ENCODE measurements at places on chromosomes 7 and 10. TPM values are rescaled to one million over a fixed set of nuclear protein-coding genes. Genes with fewer than 3 reads are reported as not detected.

SFTPA1 gene
- total RNA-seq, result 0.48 TPM

FZD8 gene
- 22.9 TPM for total RNA-seq

DNA sequence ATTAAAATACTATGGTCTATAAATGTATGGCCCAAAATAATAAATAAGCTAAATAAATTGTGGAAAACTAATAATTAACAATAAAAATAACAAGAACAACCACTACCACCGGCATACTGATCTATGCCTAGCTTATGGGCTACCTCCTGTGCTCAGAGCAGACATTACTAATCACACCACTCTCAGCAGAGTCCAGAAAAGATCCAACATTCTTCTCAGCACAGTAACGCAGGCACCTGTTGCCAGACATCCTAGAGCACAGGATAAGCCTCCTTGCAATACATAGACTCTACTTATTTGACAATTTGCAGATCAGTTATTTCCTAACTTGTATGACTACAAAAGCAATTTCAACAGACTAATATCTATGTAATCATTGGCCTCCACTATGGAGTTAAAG, 137.1 kb upstream of the NEBL start:
- DNase-seq, result no peak

DNA sequence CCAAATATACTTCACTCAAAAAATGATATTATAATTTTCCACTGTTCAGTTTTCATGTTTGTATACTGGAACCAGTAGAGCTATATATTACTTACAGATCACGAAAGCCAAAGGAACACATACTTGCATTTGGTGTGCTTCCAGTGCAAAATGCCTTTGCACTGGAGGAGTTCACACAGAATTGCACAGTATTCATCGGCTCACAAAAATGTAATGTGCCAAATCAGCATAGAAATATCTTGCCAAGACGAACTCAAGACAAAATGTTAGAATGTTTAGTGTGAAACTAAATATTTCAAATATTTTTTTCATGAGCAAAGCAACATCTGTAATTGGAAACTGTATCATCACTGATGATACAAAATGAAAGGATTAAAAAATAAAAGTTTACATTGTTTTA, 646.2 kb upstream of the SEMA3D start:
- DNase-seq, result peak; percentile 21

DNA sequence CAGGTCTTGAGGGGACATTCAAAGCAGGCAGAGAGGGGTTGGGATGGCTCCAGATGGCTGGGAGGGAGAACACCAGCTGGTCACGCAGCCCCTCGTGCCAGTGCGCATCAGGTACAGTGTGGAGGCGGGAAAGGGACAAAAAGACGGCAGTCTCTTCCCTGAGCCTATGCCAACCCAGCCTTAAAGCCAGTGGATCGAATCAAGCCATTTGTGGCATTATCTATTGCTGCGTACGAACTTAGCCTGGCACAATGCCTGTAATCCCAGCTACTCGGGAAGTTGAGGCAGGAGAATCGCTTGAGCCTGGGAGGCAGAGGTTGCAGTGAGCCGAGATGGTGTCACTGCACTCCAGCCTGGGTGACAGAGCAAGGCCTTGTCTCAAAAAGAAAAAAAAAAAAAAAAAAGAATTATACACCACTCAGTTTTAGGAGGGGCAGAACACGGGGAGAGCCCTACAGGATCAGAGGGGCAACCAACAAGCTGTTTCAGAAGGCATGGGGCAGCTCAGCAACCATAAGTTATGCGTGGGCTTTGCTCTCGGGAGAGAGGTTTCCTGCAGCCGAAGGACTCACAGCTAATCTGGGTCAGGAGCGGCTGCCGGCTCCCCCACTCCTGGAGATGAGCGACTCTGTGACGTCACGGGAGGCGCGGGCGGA, 356 bp upstream of the NDUFB2 start:
- peak; percentile 97 for DNase-seq

DNA sequence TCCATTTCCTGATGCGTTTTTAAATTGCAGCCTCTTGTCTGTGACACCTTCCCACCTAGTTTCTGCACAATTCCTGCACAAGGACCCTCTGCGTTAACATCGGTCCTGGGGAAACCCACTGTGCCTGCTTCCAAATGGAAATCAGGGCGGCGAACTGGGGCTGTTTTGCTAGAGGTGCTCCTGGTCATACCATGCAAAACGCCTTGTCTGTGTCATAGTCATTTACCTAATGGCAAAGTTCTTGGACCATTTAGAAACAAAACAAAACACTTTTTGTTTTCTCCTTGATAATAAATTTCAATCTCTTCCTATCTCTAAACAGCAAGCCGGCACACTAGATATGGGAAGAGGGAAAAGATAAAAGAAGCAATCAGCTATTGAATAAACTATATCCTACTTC, 206.9 kb upstream of the KLF14 start:
- no peak for DNase-seq

- DNase-seq, result no peak
Observed at GRCh38 chr7:101557421-101557820, 71.7 kb downstream of the MYL10 start.

GRCh38 chr10:114308531-114309363, 69.7 kb downstream of the VWA2 start:
- DNase-seq, result no peak

DNA sequence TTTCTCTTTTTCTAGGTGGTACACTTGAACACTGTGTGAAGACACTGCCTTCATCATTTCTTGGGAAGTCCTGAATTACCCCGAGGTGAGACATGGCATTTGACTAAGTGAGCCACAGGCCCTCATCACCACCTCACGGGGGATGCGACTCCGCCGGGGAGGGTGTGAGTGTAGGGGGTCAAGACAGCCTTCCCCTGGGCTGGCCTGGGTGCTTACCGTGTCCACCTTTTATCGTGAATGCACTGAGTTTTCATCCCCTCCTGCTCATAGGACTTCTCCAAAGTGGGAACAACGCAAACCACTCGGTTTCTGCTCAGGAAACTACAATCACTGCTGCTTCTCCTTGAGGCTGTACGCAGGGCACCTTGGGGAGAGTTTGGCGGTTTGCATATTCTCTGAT, 176.9 kb downstream of the SH2D4B start:
- DNase-seq, result no peak

DNA sequence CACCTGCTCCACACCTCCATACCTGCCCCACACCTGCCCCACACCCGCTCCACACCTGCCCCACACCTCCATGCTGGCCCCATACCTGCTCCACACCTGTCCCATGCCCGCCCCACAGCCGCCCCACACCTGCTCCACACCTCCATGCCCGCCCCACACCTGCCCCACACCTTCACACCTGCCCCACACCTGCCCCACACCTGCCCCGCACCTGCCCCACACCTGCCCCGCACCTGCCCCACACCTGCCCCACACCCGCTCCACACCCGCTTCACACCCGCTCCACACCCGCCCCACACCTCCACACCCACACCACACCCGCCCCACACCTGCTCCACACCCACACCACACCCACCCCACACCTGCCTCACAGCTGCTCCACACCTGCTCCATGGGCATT, 53.0 kb downstream of the PARP12 start:
- no peak for DNase-seq

GRCh38 chr10:100501423-100501822, 18.2 kb downstream of the SEC31B start:
- DNase-seq, result no peak
